ENCODE measurements at places on chromosomes 12 and 14.
A peak's percentile ranks its signal among the peaks of the same experiment; 100 is the strongest.

DNA sequence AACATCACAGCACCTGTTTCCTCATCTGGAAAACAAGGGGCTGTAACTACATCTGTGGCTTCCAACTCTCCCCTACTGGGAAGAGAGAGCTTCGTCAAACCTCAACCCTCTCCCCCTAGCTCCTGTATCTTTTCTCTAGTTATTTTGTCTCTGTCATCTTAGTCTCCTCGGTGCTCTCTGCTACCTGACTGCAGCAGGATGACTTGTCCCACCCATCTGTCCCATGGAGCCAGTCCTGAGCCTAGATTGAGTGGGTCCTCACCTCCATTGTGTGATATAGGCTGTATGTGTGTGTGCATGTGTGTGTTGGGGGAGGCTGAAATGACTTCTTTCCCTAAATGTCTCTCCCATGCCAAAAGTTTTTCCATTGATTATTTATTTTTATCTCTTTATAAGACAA lies 177.3 kb downstream of the EMP1 start:
- no peak for DNase-seq

DNA sequence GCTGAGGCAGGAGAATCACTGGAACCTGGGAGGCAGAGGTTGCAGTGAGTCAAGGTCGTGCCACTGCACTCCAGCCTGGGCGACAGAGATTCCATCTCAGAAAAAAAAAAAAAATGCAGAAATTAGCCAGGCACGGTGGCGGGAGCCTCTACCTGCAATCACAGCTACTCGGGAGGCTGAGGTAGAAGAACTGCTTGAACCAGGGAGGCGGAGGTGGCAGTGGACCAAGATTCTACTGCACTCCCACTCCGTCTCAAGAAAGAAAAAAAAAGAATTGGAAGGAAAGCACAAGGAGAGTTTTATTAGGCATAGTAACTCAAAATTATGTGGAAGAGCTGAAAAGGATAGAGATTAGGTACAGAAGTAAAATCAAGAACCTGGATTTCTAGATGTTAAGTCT lies 20.8 kb upstream of the AMHR2 start:
- no peak for DNase-seq

GRCh38 chr12:105384916-105385535 lies 54.5 kb downstream of the C12orf75 start:
- no peak for DNase-seq

- DNase-seq, result peak; percentile 75
Observed at GRCh38 chr12:55929306-55929791, 1.6 kb upstream of the DGKA start.

DNA sequence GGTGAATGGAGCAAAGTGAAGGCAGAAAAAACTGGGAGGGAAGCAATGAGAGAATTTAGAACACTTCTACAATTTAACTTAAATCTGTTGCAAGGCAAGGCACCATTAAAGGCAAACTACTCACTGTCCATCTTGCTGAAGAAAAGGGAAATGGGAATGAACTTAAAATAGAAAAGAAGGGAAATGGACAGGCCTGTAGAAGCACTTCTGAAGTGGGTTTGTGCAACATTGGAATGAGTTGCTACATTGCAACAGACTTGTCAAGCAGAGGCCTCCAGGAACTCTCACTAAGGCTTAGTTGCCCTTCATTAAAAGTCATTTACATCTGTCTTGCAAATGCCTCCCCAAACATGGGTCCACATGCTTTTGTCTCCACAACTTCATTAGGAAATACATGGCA lies 13.7 kb upstream of the OR10AD1 start:
- DNase-seq, result no peak

- DNase-seq, result no peak
Observed at GRCh38 chr12:2998789-2999264, 39.6 kb downstream of the TEAD4 start.

- DNase-seq, result no peak
Observed at GRCh38 chr12:130555221-130555620, 160.9 kb downstream of the RIMBP2 start.
